H9 (cell line): ENCODE measurements at places on chromosomes 7 and 10. TPM values are rescaled to one million over a fixed set of nuclear protein-coding genes. Genes with fewer than 3 reads are reported as not detected.

Gene ANXA8
- total RNA-seq: 0.22 TPM in 2 replicates

Gene STEAP1
- total RNA-seq: 3.7 and 4.1 TPM in 2 replicates

Gene TAS2R4
- 0.55 and 0.66 TPM in 2 replicates for total RNA-seq

Gene ACHE
- 5.7 and 7.0 TPM in 2 replicates for total RNA-seq

Gene SMKR1
- 0.35 and 0.87 TPM in 2 replicates for total RNA-seq

Gene GRID2IP
- 1.7 TPM in 2 replicates for total RNA-seq

Gene CCDC7
- 1.1 and 1.6 TPM in 2 replicates for total RNA-seq

Gene STEAP2
- 6.6 and 6.7 TPM in 2 replicates for total RNA-seq

Gene GBX1
- not detected in 2 replicates for total RNA-seq

Gene FIS1
- 121 and 124 TPM in 2 replicates for total RNA-seq

Gene CLRN3
- total RNA-seq: not detected in 2 replicates

Gene EIF4EBP2
- 91.1 and 93.2 TPM in 2 replicates for total RNA-seq

Gene EIF3A
- 206 TPM in 2 replicates for total RNA-seq

Gene GIMAP5
- not detected in 2 replicates for total RNA-seq

Gene PARD3
- 44.7 and 47.2 TPM in 2 replicates for total RNA-seq

Gene PNLIP
- not detected in 2 replicates for total RNA-seq

Gene PRTFDC1
- total RNA-seq: 6.8 and 7.5 TPM in 2 replicates

Gene ANKRD22
- not detected in 2 replicates for total RNA-seq

Gene VWA2
- total RNA-seq: 1.4 and 1.6 TPM in 2 replicates

Gene RBP4
- not detected in 2 replicates for total RNA-seq

Gene CNTNAP2
- total RNA-seq: 64.5 and 64.8 TPM in 2 replicates

Gene SPOCK2
- total RNA-seq: 0.86 and 1.8 TPM in 2 replicates

Gene ANKRD1
- total RNA-seq: 0.11 and 0.13 TPM in 2 replicates

Gene ADRA2A
- 1.4 and 1.5 TPM in 2 replicates for total RNA-seq

Gene OR2A25
- total RNA-seq: 0.13 TPM in 1 of 2 replicates, not detected in the other

Gene HOXA1
- total RNA-seq: 0.11 TPM in 1 of 2 replicates, not detected in the other

Gene OR6B1
- total RNA-seq: not detected in 2 replicates

Gene LIPF
- total RNA-seq: not detected in 2 replicates
